NCI-H1694 treated with DMSO at 0.1 percent for 48 hours (cell line): ENCODE measurements at places on chromosomes 11 and 22.

- no peak for DNase-seq
These were observed 126.5 kb downstream of the RASSF10 start for GRCh38 chr11:13135385-13136271.

DNA sequence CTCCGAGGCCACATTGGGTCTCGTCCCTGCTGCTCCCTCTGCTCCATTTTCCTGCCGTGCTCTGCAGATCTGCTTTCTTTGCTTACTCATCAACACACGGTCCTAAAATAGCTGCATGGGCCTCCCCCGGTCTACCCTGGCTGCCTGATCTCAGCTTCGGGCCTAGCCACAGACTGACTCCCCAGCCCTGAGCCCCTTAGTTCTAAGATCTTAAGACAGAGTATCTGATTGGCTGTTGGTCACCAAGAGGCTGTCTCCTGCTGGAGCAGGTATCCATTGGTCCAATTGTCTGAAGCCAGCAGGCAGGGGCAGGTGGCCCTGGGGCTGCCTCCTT lies 53.7 kb upstream of the NECTIN1 start:
- no peak for DNase-seq

DNA sequence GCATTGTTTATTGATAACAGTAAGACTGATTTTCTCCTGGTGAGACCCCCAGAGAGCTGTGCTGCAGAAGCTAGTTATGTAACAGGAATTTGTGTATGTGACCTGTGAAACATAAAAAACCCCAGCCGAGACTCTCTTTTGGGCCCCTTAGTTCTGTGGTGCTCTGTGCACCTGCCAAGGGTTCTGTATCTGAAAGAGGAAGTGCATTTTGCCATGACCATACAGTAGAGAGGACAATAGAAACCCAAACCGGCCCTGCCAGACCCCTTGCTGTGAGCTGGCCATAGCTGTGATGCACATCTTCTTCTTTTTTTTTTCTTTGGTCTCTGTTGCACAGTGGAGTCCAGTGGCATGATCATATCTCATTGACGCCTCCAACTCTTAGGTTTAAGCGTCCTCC lies 31.4 kb upstream of the APOL5 start:
- no peak for DNase-seq

GRCh38 chr11:134170919-134171281 lies 52.9 kb downstream of the NCAPD3 start:
- DNase-seq: no peak

- DNase-seq: no peak
These were observed 612.6 kb downstream of the TBC1D22A start for GRCh38 chr22:47374901-47375575.

DNA sequence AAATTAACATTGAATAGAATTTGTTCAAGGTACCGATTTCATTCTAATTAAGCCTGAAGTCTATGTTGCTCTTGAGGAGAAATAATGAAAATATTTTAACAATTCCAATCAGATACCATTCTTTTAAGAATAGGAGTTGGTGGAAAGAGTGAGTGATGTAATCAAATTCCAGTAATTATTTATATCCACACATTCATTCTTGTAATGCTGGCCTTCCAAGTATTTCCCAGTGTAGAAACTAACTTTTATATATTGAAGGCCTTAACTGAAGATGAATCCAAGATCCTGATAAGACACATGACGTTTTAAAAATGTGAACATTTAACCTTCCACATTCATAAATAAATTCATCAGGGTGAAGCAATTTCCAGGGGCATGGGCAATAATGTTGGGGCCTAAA lies 36.6 kb upstream of the PAX6 start:
- no peak for DNase-seq

- no peak for DNase-seq
These were observed 98.2 kb upstream of the SLC6A5 start for GRCh38 chr11:20501252-20501651.

GRCh38 chr11:119406005-119406404 lies 17.0 kb downstream of the THY1 start:
- DNase-seq: no peak

DNA sequence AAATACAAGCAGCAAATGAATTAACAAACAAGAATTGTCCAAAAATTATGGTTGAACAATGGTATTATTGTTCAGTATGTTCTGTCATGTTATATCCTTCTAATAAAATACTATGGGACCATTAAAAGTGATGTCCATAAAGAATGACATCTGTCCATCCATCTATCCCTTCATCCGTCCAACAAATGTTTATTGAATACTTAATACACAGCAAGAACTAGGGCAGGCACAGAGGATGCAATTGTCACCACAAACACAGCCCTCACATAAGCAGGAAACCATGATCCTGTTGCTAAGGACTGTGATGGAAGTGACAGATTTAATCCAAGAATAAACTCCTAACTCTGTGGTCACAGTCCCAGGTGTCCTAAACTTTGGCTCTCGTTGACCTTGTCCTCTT lies 20.7 kb upstream of the B3GAT1 start:
- DNase-seq: no peak

- no peak for DNase-seq
These were observed 147.1 kb downstream of the WT1 start for GRCh38 chr11:32288276-32288675.

- no peak for DNase-seq
These were observed 219.6 kb downstream of the C11orf87 start for GRCh38 chr11:109641549-109641948.

GRCh38 chr11:30990625-30991296 lies 378.8 kb downstream of the DCDC1 start:
- no peak for DNase-seq

GRCh38 chr22:40666151-40666848 lies 13.0 kb upstream of the MCHR1 start:
- no peak for DNase-seq

GRCh38 chr22:24954114-24954463 lies 1.6 kb downstream of the KIAA1671 start:
- no peak for DNase-seq
